ENCODE measurements at places on chromosomes 16 and 17. TPM values are rescaled to one million over a fixed set of nuclear protein-coding genes. Genes with fewer than 3 reads are reported as not detected.

TBX6 gene
- total RNA-seq = 0.34 TPM

TNK1 gene
- 2.4 TPM for total RNA-seq

MYH3 gene
- 0.91 TPM for total RNA-seq

CNTD1 gene
- total RNA-seq = not detected

CMC2 gene
- 129 TPM for total RNA-seq

TMEM208 gene
- 95.4 TPM for total RNA-seq

SNAI3 gene
- total RNA-seq = not detected

OSGIN1 gene
- total RNA-seq = 38.5 TPM

CDH5 gene
- total RNA-seq = 0.17 TPM

NPIPA5 gene
- total RNA-seq = 5.5 TPM

KREMEN2 gene
- 2.1 TPM for total RNA-seq

LPO gene
- not detected for total RNA-seq

RAP1GAP2 gene
- 18.7 TPM for total RNA-seq

SLC13A2 gene
- total RNA-seq = 0.21 TPM

CDH15 gene
- 0.15 TPM for total RNA-seq

PLD6 gene
- 6.5 TPM for total RNA-seq

MYH13 gene
- total RNA-seq = not detected

TPSB2 gene
- not detected for total RNA-seq

KCNJ16 gene
- 0.14 TPM for total RNA-seq

DNAI2 gene
- total RNA-seq = not detected

UBE2Z gene
- 128 TPM for total RNA-seq

HEATR9 gene
- total RNA-seq = not detected

BHLHA9 gene
- not detected for total RNA-seq

ATP6V0A1 gene
- total RNA-seq = 44.5 TPM

C17orf100 gene
- total RNA-seq = 2.5 TPM

TEX19 gene
- total RNA-seq = 0.27 TPM

SOX15 gene
- 0.72 TPM for total RNA-seq

SPECC1 gene
- 48.0 TPM for total RNA-seq

CDC6 gene
- total RNA-seq = 58.7 TPM

LPCAT2 gene
- 5.8 TPM for total RNA-seq

EPN3 gene
- total RNA-seq = 0.16 TPM

OTOP2 gene
- total RNA-seq = 0.06 TPM

TNFRSF13B gene
- total RNA-seq = not detected

ACSM3 gene
- total RNA-seq = 4.5 TPM

PRKCB gene
- 0.15 TPM for total RNA-seq

SLC12A4 gene
- 19.7 TPM for total RNA-seq

FBRS gene
- 35.7 TPM for total RNA-seq

DNAH2 gene
- total RNA-seq = not detected

SDK2 gene
- 0.32 TPM for total RNA-seq

C16orf86 gene
- total RNA-seq = 0.11 TPM

CACNG3 gene
- total RNA-seq = not detected

GPR179 gene
- total RNA-seq = 0.03 TPM

EFCAB5 gene
- total RNA-seq = 0.81 TPM

RCVRN gene
- not detected for total RNA-seq

TBC1D3C gene
- total RNA-seq = not detected

UTS2R gene
- not detected for total RNA-seq

NUTF2 gene
- 244 TPM for total RNA-seq

APOBR gene
- total RNA-seq = 0.07 TPM

DHX58 gene
- total RNA-seq = 0.12 TPM

KRTAP4-4 gene
- total RNA-seq = not detected

NPIPB13 gene
- 2.9 TPM for total RNA-seq

WNT3 gene
- 5.6 TPM for total RNA-seq

PABPN1L gene
- total RNA-seq = not detected
